CD4-positive, alpha-beta memory T cell (primary cell): ENCODE measurements at places on chromosomes 5 and 9.

DNA sequence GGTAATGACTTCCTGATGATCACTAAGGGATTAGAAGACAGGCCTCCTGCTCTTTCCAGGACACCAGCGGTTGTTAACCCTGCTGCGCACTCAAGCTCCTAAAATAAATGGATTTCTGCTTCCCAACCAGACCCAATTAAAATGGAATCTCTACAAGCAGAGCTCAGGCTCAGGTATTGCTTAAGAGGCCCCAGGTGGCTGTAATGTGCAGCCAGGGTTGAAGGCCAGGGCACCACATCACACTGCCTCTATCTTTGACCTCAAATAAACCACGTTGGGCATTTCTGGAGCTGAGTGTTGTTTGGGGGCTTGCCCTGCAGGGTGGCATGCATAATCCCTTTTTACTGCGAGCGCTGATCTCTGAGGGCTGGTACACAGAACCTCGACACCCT lies 108.0 kb downstream of the FBXO38 start:
- no peak for DNase-seq

GRCh38 chr5:163706053-163706771 lies 200.8 kb downstream of the MAT2B start:
- DNase-seq = no peak

DNA sequence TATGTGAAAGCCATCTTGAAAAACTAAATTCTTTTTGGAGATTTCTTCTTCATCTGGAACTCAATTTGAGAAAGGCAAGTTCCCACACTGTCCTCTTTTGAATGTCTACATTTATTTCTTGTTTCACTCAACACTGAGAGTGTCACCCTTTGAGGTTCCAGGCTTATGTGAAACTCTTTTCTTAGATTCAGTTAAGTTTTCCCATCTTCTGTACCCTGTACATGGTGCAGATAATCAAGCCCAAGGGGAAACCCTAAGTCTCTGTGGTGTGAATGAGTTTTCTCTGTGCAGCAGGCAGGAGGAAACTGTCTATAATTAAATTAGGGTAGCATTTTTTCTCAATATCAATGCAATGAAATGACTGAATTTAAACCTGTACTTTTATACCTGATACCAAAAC lies 72.3 kb upstream of the PRLR start:
- no peak for DNase-seq

DNA sequence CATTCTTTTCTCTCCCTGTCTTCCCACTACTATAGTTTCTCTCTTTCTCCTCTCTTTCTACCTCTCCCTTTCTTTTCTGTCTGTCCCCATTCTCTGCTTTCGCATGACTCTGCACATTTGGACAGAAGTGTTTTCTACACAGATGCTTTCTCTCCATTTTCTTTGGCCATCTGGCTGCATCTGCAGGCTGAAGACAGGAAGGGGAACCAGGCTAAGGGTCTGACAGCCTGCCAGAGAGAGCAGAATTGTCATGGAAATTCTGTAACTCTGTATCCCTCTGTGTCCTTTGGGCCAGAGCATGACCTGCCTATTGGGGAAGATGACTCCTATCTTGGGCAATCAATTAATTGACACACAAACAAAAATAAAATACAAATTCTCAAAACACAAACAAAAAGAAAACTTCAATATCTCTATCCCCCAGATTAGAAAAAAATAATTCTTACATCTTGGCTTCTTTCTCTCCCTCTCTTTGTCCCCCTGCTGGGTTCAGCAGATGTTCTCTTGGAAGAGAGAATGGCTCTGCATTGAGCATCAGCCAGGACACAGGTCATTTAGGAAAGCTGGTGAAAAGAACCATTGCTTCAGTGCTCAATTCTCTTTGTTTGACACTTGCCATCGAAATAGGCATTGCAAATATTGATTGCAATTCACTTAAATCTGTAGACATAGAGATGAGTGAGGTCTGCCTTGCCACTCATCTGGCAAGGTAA lies 415.9 kb upstream of the KLF4 start:
- no peak for DNase-seq

DNA sequence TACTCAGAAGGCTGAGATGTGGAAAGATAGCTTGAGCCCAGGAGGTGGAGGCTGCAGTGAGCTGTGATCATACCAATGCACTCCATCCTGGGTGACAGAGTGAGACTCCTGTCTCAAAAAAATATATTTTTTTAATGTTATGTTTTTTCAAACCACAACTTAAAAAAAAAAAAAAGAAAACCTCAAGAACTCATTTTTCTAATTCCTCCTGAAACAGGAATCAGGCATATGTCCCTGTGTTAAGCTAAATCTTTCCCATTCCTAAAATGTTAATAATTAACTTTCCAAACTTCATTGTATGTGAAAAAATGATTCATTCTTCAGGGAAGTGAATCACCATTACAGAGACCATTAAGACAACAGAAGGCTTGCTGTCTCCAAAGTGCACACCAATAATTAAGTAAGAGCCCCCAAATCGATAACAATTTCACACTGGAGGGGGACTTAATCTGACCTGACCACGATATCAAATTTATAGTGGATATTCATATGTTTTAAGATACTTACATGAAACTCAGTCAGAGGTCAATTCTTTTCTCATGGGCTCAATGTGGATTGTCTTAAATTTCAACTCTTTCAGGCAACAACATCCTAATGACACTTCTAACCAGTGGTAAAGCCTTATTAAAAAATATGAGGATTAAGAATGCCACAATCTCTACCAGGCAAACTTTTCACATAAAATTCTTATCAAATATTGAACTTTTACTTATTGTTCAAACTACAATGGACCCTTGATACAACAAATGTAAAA lies 5.2 kb downstream of the CEMIP2 start:
- no peak for DNase-seq

GRCh38 chr9:83154821-83155220 lies 91.9 kb upstream of the RASEF start:
- no peak for DNase-seq

DNA sequence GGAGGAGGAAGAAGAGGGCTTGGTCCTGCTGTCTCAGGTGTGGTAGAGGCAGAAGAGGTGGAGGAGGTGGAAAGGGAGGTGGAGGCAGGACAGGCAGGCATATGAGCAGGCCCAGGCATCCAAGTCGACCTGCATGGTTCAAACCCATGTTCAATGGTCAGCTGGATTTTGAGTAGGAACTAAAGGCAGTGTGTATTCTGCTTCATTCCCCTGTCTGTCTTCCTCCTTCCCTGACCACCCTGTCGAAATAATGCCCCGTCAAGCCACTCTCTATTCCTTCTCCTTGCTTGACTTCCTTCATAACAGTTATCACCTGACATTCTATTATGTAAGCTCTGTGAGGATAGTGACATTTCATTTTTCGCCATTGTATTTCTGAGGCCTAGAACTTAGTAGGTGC lies 34.8 kb downstream of the ATP6V0E1 start:
- no peak for DNase-seq

DNA sequence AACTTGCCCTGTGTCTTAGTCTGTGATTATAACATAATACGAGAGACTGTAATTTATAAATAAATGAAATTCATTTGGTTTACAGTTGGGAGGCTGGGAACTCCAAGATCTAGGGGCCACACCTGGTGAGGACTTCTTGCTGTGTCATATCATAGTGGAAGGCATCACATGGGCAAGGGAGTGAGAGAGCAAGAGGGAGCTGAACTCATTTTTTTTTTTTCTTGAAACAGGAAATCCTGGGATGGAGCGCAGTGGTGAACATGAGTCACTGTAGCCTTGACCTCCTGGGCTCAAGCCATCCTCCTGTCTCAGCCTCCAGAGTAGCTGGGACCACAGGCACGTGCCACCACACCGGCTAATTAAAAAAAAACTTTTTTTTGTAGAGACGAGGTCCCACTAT lies 7.2 kb downstream of the MLANA start:
- no peak for DNase-seq
